Esophagus mucosa (tissue), 1 donor: ENCODE measurements at places on chromosomes 5 and 9. TPM values are rescaled to one million over a fixed set of nuclear protein-coding genes. Genes with fewer than 3 reads are reported as not detected.

GRCh38 chr5:118397236-118397635 is 591.1 kb downstream of the DTWD2 start:
- ATAC-seq: no peak

DNA sequence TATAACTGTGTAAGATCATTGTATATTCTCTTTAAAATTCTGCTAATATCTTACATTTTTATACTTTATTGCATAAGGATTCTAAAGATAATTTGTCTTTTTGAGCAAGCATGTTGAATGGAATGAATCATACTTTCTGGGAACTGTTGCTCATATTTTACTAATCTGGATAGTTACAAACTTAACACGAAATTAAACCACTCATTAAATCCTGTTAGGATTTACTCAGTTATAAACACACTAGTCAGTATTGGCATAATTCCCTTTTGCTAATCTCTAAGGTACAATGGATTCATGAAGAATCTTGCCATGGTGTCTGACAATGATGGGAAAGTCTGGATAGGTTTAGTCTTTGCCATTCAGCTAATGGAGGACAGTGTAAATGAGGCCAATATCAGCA is 338.1 kb upstream of the SMC2 start:
- ATAC-seq: peak; percentile 69

The QRFP gene
- total RNA-seq: not detected

The ANKRD18A gene
- 3.0 TPM for total RNA-seq

The AGGF1 gene
- total RNA-seq: 11.4 TPM

- no peak for ATAC-seq
Measured at GRCh38 chr9:104984542-104984941, 56.6 kb upstream of the ABCA1 start.

The PCDHA5 gene
- 0.08 TPM for total RNA-seq

DNA sequence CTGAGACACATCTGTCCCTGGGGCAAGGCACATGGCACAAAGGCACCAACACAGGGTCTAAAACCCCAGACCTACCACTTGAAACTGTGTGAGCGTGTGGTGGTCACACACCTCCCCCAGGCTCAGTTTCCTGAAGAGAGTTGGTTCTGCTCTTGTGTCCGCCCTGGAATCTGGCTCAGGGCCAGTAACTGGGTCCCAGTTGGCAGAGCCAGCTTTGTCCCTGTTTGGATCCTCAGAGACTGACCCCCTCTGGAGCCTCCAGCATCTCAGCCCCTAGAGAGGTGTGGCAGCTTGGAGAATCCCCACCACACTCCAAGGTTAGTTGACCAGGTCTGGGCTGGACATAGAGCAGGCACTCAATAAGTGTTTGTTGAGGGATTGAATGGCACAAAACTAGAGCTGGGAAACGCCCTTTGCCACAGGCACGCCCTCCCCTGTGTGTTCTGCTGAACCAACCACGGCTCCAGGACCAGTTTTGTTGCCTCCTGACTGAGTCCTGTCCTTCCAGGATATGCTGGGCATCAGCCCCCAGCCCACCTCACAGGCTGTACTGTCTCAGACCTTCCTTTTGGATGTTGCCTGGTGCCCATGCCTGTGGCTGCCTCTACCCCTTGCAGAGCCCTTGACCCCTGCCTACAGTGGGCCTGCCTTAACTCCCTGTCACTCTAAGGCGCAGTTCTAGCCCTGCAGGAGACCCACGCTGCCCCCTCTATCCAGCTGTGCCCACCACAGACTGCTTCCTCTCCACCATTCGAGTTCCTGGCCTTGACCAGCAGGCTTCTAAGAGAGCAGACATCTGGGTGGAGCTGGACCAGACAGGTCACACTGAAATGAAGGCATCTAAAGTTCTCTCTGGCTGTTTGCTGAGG is 3.8 kb upstream of the PDLIM4 start:
- ATAC-seq: peak; percentile 59

DNA sequence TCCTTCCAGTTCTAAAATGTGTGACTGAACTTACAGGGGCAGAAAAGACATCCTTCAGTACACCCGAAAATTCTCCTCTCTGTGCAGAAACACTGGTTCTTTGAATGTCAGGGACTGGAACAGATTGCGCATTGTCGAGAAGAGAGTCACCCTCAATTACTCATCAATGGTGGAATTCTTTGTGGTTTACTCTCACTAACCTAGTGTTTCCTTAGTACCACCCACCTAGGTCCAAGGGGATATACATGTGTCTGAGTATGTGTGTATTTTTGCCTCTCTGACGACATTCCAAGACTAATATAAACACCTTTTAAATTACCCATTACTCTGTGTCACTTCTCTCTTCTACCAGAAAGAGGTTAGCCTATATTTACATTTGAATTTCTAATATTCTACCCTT is 660.8 kb downstream of the TLE1 start:
- no peak for ATAC-seq

The GDF9 gene
- total RNA-seq: 0.36 TPM

- ATAC-seq: no peak
Measured at GRCh38 chr9:123948286-123948685, 18.4 kb upstream of the DENND1A start.

- no peak for ATAC-seq
Measured at GRCh38 chr5:144503123-144503522, 332.4 kb downstream of the KCTD16 start.

DNA sequence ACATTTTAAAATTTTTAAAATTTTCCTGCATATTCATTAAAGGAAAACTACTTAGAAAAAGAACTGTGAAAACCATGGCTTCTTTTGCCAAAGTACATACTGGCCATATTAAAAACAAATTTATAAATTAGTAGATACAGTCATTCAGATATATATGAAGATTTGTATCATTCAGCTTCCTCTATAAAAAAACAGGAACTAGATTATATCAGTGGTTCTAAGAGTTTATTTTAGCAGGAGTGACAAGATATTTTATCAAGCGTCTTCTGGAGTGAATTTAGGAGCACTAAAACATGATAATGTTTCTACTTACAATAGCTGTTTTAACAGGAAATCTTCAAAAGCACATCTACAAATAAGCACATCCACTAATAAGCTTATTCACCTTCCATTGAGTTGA is 171.4 kb downstream of the RAPGEF6 start:
- no peak for ATAC-seq

The IRF1 gene
- 9.1 TPM for total RNA-seq

The FST gene
- total RNA-seq: 2.7 TPM

DNA sequence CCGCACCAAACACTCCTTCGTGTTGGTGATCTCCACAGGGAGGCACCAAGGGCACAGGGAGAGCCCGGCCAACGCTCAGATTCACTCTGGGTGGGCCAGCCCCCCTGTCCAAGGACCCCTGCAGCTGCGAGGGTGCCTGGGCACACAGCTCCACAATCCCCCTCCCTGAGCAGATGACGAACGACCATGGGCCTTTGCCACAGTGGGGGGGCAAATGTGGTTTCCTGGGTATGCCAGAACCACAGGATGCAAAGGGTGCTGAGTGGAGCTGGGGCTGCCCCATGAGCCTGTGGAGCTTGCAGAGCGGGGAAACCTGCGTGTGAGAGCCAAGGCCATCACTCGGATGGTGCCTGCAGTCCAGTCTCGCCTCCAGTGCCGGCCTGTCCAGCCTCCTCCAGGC is 31.0 kb downstream of the LPCAT1 start:
- ATAC-seq: no peak

The SLC46A2 gene
- 0.44 TPM for total RNA-seq

The C7 gene
- total RNA-seq: 8.4 TPM

DNA sequence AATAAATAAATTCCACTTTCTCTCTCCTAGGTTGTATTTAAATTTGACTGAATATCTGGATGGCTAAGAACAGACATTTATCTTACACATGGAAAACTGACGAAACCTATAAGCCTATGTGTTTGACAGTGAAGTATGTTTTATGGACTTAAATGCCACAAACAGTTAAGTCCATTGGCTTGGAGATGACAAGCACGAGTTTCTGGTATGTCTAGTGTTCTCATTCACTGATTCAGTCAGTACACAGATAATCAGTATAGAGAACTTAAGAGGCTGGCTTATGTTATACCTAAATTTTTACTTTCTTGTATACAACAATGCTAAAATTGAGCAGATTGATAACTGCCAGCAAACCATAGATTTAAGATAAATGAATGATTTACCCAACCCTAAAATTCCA is 38.9 kb downstream of the SNAPC3 start:
- ATAC-seq: no peak

DNA sequence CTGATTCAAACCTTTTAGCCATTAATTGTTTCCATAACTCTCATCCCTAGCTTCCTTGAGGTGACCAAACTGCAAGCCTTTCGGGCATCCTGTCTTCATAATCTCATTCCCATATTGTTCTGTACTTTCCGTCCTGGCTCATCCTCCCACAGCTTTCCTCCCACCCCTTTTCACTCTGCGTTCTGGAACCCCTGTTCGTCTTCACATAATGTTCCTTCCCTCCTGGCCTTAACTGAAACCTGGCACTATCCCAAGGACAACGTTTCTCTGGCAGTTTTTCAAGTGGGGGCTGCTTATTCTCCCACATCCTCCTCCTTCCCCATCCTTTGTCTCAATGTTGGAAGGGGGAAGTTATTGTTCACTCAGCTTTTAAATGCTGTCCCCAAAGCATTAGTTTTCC is 1.5 kb downstream of the ZNF189 start:
- ATAC-seq: no peak

GRCh38 chr9:19457693-19458009 is 48.8 kb downstream of the ACER2 start:
- no peak for ATAC-seq

GRCh38 chr9:134886413-134886913 is 5.9 kb downstream of the FCN2 start:
- ATAC-seq: no peak
